ENCODE measurements at places on chromosomes 5 and 9.

DNA sequence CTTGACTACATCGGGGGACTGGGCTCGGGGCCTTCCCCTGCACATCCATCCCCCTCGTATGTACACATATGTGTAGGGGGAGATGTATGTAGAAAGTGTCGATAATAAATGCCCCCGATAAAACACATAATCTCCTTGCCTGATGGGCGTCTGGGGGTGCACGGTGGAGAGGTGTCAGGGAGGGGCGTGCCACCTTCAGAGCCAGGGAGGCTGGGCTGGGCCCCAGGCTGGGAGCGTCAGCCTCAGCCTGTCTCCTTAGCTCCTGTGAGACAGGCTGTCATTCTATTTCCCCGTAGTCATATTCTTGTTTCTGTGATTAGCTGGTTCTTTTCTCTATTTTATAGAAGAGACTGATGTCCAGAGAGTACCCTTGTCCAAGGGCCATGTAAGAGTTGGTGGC is 4.7 kb upstream of the RXRA start:
- DNase-seq = no peak

- no peak for DNase-seq
Observed at GRCh38 chr9:80440724-80441123, 869.0 kb downstream of the TLE4 start.

- no peak for DNase-seq
Observed at GRCh38 chr9:93809204-93809940, 145.8 kb downstream of the BARX1 start.

DNA sequence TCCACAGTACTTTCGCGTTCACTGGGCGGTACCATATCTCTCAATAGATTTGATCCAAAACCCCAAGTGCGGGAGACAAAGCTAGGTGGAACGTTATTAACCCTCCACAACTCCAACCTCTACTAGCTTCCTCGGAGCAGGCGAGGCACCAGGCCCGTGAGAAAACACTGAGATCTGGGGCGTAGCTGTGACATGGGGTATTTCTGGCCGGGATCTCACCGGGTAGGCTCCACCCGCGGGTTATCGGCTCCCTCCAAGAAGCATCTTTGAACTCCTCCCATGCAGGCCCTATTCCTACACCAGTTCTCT is 350 bp upstream of the SLC25A46 start:
- DNase-seq = no peak

DNA sequence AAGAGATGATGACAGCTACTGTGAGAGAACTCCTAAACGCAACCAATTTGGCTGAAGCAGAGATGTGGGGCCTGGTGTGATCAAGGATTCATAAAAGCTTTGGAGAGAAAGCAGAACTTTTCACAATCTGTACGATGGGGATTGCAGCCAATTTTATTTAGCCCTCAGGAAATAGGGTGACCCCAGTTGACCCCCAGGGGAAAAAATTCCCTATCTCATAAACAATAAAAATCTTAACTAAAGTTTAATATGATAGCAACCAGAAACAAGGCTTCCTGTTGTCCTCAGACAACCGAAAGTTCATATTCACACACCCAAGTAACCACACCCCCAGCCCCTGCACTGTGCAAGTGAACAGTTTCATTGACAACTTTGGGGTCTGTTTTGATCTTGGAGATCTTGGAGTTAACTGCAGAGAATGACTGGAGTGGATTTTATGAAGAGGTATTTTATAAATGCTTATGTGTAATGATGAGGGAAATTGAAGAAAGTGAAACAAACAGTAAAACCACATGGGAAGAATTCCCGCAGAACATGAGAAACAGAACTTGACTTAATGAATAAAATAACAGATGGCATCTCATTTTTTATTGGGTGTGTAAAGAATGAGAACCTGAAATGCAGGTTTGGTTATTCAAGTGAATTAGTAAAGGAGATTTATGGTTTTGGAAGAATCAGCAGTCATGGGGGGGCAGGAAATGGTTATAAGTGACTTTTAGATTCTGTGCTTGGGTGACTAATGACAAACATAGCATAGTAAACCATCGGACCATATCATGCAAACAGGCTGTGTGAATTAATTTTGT is 94.5 kb downstream of the PDE4D start:
- peak; percentile 62 for DNase-seq

GRCh38 chr9:23287390-23287789 is 538.6 kb downstream of the ELAVL2 start:
- no peak for DNase-seq

- no peak for DNase-seq
Observed at GRCh38 chr5:180790020-180790419, 12.6 kb downstream of the MGAT1 start.

GRCh38 chr5:171845040-171845630 is 59.5 kb downstream of the SMIM23 start:
- no peak for DNase-seq

Measured in foreskin keratinocyte (primary cell).